ENCODE measurements at places on chromosomes 6 and 20. TPM values are rescaled to one million over a fixed set of nuclear protein-coding genes. Genes with fewer than 3 reads are reported as not detected.

DNA sequence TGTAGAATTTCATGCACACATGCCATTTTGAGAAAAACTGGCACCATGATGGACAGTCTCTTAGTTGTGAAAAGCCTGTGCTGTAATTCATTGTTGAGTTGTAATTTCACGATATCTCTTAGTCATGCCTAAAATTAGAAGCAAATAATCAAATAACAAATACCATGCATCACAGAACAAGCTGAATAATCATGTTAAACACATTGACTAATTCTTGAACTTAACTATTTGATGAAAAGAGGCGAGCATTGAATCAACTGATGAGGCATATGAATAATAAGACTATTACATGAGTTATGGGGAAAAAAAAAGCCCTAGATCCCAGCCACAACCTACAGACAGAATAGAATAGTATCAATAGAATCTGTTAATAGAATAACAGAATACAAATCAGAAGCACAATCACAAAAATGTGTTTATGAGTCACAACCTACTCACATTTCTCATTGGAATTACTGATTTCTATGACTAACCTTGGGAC lies 14.2 kb upstream of the RNF217 start:
- no peak for DNase-seq

GRCh38 chr6:44150317-44150917 lies 8.2 kb upstream of the CAPN11 start:
- no peak for DNase-seq

DNA sequence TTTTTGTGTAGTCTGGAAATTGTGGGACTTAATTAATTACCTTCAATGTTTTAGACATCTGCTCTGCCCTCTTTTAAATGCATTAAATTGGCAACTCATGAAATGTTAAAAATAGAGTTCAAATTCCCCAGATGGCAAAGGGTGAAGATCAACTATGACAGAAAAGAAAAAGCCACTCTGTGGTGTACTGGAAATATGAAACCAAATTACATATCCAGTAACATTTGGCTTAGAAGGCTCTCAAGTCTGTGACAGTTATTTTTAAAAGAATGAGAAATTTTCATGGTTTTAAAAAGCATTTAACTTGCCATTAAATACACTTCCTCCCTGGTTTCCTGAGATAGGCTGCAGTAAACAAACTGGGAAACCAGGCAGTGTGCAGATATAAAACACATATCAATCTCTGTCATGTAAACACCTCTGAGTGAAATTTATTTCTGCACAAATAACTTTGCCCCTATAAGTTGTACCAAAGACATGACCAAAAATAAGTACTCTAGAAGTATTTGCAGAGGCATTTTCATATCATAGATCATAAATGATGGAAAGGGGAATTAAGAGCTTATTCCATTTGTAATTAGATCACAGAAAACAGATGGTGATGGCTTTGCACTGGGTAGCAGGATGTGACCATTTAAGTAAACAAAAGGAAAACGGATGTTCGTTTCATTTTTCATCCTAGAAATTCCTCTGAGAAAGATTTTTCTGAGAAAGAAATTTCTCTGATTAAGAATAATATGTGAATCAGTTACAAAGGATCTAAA lies 360.1 kb downstream of the SAMD5 start:
- no peak for DNase-seq

GRCh38 chr6:131134980-131135243 lies 355 bp upstream of the AKAP7 start:
- no peak for DNase-seq

GRCh38 chr6:11964729-11965335 lies 47.3 kb upstream of the HIVEP1 start:
- no peak for DNase-seq

DNA sequence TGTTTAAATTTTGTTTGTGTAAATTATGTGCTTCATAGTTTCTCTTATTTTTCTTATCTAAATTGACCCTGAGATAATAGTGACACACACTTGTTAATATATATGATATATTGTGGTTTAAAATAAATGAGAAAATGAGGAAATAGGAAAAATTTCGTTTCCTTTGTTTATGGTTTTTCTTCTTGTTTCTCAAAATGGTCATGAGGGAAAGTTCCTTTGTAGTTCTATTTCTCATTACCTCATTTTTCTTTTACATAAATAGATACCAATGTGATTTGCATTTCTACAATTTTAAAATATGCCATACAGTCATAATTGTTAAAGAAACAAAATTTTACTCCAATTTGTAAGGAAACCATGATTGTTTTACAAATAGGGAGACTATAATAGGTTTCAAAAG lies 9.2 kb downstream of the OR2A4 start:
- DNase-seq, result no peak

DNA sequence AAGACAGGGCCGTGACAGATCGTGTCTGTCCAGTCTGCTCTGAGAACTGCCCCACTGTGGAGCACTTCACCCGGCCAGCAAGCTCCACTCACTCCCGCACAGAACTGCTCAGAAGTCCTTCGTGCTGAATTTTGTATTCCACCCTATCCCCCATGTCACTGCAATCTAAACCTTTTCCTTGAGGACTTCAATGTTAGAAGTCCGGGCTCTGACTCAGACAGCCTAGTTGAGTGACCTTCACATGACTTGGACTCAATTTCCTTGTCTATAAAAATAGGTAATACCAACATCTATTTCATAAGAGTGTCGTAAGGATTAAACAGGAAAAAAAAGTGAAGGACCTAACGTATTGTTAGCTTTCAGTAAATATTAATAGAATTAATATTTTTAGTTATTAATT lies 161.6 kb downstream of the QRSL1 start:
- no peak for DNase-seq

DNA sequence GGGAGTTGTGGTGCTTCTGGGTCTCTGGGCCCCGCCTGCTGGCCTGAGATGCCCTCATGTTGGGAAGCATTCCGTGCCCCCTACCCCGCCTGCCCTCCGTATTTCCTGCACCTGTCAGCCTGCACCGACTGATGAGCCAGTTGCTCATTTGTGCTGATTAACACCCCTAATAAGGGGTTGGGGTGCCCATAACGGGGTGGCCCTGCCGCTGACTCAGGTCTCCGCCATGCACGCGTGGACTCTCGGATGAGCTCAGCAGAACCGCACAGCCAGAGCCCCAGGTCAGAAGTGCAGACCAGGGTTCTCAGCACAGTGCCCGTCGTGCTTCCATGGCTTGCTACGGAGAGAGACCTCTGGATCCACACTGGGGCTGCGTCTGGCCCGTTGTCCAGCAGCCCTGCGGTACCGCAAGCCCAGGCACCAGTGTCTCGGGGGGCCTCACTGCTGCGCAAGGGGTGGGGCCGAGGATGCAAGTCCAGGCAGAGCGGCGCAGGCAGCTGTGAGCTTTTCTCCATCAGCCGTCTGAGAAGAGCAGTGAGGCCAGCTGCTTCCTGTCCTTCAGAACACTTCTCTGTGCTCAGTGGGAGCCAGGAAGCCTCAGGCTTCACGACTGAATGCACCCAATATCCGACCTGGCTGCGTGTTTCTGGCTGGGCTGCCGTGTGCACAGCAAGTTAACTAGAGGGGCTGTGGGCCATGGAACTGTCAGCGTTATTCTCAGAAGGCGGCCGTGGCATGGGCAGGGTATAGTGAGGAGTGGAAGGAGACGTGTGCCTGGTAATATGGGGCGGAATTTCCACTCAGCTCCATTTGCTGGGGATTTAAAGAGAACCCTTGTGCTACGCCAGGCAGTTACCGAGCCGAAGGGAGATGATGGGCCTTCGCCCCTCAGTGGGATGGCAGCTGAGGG lies 18.6 kb downstream of the MTG2 start:
- DNase-seq, result peak; percentile 24

DNA sequence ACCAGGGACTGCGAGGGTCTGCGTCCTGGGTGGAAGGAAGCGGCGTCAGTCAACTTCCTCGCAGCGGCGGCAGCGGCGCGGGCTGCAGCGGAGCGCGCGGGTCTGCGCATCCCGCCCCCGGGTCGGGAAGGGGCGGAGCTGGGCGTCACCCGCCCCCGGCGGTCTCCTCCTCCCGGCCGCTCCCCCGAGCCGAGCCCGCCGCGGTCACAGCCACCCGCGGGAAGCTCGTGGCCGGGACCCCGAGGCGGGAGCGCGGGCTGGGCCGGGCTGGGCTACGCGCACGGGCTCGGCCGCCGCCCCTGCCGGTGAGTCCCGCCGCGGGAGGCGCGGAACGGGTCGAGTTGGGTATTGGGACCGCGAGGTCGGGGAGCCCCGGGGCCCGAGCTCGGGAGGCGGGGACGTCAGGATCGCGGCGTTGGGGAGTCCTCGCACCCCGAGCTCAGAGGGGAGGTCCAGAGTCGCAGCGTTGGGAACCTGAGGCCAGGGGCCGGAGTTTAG lies at the start of gene PAQR8:
PAQR8 (plus strand) TSS at position 207 of the 498 bp plus-strand sequence. CDS start 41,063 bp downstream, outside the sequence.
- DNase-seq, result peak; percentile 86

DNA sequence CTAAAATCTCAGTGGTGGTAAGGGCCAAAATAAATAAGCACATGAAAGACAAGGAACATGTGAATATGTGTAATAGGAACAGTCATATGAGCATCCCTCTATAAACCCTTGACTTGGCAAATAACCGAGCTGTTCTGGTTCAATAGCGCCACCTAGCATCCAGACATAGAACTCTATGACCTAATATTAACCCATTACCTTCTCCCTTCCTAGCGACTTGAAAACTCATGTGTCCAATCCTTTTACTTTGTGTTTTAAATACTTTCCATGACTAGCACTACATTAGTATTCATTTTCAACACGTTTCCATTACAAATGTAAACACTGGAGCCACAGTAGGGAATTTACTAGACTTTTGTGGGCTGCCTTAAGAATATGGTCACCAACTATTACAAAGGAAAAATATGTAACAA lies 279.7 kb downstream of the UST start:
- no peak for DNase-seq

DNA sequence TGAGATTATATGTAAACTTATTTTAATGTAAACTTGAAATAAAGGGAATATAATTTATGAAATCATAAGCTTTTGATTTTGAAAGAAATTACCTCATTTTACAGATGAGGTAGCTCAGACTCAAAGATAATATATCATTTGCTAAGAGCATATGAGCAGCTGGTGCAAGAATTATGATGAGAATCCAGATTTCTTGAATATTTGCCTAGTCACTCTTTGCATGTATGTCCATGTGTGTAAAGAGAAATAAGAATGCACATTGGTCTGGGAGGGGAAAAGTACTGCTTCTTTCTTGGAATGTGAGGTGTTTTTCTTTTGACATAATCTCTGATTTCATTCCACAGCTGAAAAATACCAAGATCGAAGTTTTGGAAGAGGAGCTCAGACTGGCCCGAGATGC lies 11.1 kb upstream of the SNRNP48 start:
- no peak for DNase-seq

- peak; percentile 92 for DNase-seq
These were observed 1.7 kb downstream of the ADNP start for GRCh38 chr20:50929299-50930138.

DNA sequence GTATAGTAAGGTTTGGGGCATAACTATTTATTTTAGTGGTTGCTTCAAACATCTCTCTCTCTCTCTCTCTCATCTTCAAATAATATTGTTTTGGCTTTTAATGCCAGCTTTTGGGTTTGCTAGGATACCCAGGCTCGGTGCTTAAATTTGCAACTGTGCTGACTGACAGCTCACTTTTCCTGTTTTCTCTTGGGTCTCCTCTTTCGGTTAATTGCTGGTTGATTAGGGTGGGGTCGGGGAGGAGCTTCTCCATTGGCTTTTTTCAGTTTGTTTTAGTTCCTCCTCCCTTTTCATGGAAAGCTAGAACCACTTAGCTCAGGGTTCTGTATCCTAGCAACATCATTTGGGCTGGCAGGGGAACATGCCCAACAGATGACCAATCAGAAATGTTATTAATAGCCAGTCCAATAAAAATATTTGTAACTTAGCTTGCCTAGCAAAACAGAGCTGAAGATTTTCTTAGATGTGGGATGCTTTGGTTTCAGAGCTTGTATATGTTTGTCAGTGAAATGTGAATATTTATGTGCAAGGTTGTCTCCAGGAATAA lies 11.3 kb downstream of the TFAP2B start:
- DNase-seq, result no peak

- no peak for DNase-seq
These were observed 29.1 kb upstream of the CALHM6 start for GRCh38 chr6:116431964-116432595.

DNA sequence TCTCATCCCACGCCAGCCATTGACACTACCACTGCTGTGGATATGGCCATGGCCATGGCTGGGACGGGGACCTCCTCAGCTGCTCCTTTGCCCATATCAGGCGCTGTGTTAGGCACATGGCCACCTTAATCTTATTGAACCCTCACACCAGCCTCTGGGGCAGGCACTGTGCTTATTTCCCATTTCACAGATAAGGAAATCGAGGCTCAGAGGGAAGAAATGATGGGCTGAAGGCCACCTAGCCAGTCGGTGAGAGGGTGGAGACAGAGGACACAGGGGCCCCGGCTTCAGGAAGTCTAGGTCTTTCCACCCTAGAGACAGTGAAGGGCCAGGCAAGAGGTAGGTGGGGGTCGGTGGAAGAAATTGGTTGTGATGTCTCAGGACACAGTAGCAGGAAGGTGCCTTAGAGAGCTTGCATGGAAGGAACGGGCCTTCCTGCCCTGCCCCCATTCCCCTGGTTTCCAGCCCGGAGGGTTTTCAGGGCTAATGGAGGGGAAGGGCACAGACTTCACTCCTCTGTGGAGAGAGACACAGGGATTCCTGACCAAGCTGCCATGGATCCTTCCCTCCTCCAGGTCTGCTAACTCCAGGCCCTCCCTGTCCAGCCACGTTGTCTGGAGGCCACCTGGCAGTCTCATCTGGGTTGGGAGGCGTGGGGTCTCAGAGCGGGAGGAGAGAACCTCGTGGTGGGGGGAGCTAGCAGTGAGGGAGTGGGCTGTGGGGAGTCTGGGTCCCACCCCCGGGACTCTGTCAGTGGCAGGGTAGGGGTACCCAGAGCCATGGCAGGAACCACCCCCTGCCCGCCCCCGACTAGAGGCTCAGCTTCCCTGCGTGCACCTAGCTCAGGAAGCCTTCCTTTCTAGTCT lies 120.4 kb downstream of the VEGFA start:
- no peak for DNase-seq

GRCh38 chr6:117547688-117548621 lies 54.4 kb downstream of the GOPC start:
- peak; percentile 69 for DNase-seq

DNA sequence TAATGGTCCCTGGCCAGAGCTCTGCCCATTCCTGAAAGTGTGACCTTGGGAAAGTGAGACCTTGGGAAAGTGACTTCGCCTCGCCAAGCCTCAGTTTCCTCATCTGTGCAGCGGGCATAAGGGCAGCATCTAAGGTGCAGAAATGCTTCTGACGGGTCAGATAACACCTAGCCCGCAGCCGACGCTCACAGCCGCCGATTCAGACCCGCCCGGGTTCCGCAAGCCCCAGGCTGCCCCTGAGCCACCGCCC lies 486 bp downstream of the FKBP1A start:
- DNase-seq, result no peak

DNA sequence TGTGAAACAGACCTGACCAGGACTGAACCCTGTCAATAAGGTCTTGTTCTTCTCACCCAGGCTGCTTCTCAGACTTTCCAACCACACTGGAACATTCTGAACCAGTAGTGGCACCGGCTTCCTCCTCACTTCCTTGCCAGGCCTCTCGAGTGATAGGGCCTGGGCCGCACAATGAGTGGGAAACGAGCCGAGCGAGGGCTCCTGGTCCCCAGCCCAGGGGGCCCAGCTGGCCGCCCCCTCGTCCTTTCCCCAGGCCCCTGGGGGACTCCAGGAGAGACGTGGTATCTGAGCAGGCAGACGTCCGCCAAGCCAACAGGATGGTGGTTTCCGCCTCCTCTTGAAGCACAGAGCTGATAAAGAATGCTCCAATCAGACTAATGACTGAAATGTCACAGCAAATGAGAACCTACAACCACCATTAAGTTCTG lies 117.9 kb downstream of the GMDS start:
- DNase-seq, result peak; percentile 76

FOXS1 gene
- total RNA-seq, result 6.0 TPM

DEFB128 gene
- total RNA-seq, result not detected

IMPG1 gene
- not detected for total RNA-seq

All from heart left ventricle (tissue), 16 donors.